Frontal cortex (tissue), 4 donors: ENCODE measurements at places on chromosomes 7 and 10.

- DNase-seq, result peak; percentile 18
Observed at GRCh38 chr7:56009695-56010094, 41.5 kb downstream of the PSPH start.

DNA sequence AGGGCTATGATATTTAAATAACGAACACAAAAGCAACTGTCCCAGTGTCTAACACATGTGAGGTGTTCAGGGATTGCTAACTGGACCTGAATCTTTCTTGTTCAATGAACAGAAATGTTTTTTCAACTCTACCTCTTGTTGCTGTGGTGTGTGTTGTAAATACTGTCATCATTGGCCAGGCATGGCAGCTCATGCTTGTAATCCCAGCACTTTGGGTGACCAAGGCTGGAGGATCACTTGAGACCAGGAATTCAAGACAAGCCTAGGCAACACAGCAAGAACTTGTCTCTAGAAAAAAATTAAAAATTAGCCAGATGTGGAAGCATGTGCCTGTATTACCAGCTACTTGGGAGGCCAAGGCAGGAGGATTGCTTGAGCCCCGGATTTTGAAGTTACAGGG lies 1250.9 kb downstream of the TYW1 start:
- DNase-seq, result no peak

- no peak for DNase-seq
Observed at GRCh38 chr10:99345350-99345749, 16.2 kb downstream of the CNNM1 start.

- DNase-seq, result no peak
Observed at GRCh38 chr10:68601501-68602265, 41.5 kb downstream of the TET1 start.

DNA sequence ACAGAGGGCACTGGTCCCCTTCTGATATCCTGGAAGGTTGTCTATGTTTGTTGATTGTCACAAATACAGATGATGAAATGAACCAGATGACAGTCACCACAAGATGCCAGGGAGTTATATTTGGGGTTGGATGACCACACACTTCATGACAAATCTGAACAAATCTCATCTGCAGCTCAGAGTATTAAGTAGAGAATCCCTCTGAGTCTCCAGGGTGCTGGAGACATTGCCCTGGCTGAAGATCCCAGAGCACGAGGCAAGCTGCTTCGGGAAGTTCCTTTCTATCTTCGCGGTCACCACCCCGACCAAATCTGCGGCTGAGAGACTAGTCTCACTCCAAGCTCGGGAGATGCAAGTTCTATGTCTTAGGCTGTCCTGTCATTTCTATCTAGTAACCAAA lies 9.0 kb downstream of the DENND2A start:
- DNase-seq, result no peak

GRCh38 chr10:92575961-92576360 lies 2.1 kb upstream of the IDE start:
- no peak for DNase-seq

DNA sequence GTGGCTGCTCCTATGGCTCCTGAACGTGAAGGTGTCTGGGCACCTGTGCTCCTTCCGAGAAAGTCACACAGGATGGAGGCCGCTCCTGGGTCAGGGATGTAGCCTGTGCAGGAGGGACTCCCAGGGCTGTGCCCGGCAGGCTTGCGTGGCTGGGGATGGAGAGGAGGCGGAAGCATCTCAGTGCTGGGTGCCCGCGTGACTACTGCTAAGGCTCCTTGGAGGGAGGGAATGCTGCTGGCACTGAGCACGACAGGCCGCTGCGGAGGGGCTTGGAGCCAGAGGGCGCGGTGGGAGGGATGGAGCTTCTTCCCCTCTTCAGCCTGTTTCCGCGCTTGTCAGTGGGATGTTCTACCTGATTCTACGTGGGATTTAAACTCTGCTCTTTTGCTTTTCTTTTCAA lies 35.0 kb downstream of the ADCY1 start:
- no peak for DNase-seq

GRCh38 chr7:2959828-2960599 lies 83.7 kb downstream of the CARD11 start:
- no peak for DNase-seq

GRCh38 chr7:129160161-129160905 lies 15.8 kb downstream of the TSPAN33 start:
- no peak for DNase-seq

- no peak for DNase-seq
Observed at GRCh38 chr7:80974396-80975358, 55.8 kb upstream of the SEMA3C start.

DNA sequence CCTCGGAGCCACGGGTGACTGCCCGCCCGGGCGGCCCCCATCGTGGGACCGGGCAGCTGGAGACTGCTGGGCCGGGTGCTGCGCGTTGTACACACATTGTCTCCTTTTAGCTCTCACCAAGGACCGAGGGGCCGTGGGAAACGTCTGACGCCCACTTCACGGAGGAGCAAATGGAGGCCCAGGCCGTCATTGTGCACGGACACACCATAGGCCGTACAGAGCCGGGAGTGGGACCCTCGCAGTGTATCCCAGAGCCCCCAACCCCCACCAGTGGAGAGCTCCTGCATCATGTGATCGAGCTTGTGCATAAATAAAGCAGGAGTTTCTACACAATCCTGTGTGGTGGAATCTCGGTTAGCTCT lies 722 bp downstream of the DENND10 start:
- no peak for DNase-seq

- no peak for DNase-seq
Observed at GRCh38 chr10:123891144-123892071, at the start of gene CPXM2. Gene CPXM2, minus strand, starts transcription at chr10:123891807. Its CDS starts 148 bp downstream, at chr10:123891659.
